A549 treated with CpdA at 1 μM for 4 hours (cell line): ENCODE measurements at places on chromosomes 1 and 21. TPM values are rescaled to one million over a fixed set of nuclear protein-coding genes. Genes with fewer than 3 reads are reported as not detected.

The TDRD5 gene
- 0.01 to 0.09 TPM (median 0.05 TPM) in 3 of 5 replicates, not detected in the others for total RNA-seq

The HENMT1 gene
- 4.0 to 6.0 TPM (median 4.8 TPM) in 5 replicates for total RNA-seq

The AMPD1 gene
- not detected in 5 replicates for total RNA-seq

The GPR161 gene
- 8.5 to 16.3 TPM (median 13.7 TPM) in 5 replicates for total RNA-seq

The CELA3A gene
- total RNA-seq: not detected in 5 replicates

The HMCN1 gene
- 0.04 to 0.17 TPM (median 0.09 TPM) in 5 replicates for total RNA-seq

The SLC19A1 gene
- 16.0 to 23.3 TPM (median 22.1 TPM) in 5 replicates for total RNA-seq

The AQP10 gene
- total RNA-seq: not detected in 5 replicates

The CDCA8 gene
- 46.9 to 52.0 TPM (median 48.3 TPM) in 5 replicates for total RNA-seq

The CD247 gene
- 0.19 to 0.38 TPM (median 0.29 TPM) in 3 of 5 replicates, not detected in the others for total RNA-seq

The HJV gene
- total RNA-seq: not detected in 5 replicates

The SNX7 gene
- total RNA-seq: 23.0 to 41.6 TPM (median 24.7 TPM) in 5 replicates

The IGSF9 gene
- 0.22 to 0.39 TPM (median 0.27 TPM) in 5 replicates for total RNA-seq

The SYNC gene
- total RNA-seq: 7.7 to 16.2 TPM (median 10.3 TPM) in 5 replicates

The ACKR1 gene
- not detected in 5 replicates for total RNA-seq

The BRDT gene
- total RNA-seq: not detected in 5 replicates

The CSMD2 gene
- 0.01 TPM in 1 of 5 replicates, not detected in the others for total RNA-seq

The ATP5PF gene
- 213 to 240 TPM (median 227 TPM) in 5 replicates for total RNA-seq

The GRHL3 gene
- total RNA-seq: 0.50 to 0.66 TPM (median 0.54 TPM) in 5 replicates

The SELENBP1 gene
- total RNA-seq: 5.0 to 7.4 TPM (median 5.6 TPM) in 5 replicates

The DIRAS3 gene
- total RNA-seq: 0.91 to 1.5 TPM (median 1.2 TPM) in 5 replicates

The MRPL24 gene
- 176 to 207 TPM (median 198 TPM) in 5 replicates for total RNA-seq

The CAPZB gene
- 227 to 236 TPM (median 230 TPM) in 5 replicates for total RNA-seq

The SMIM1 gene
- total RNA-seq: 0.47 to 1.9 TPM (median 1.2 TPM) in 4 of 5 replicates, not detected in the other

The APOBEC4 gene
- not detected in 5 replicates for total RNA-seq

The POLR3GL gene
- 9.0 to 11.0 TPM (median 9.6 TPM) in 5 replicates for total RNA-seq

The MRPL39 gene
- 34.6 to 37.8 TPM (median 36.4 TPM) in 5 replicates for total RNA-seq

The STRIP1 gene
- total RNA-seq: 11.2 to 14.5 TPM (median 13.2 TPM) in 5 replicates

The OR2M3 gene
- total RNA-seq: not detected in 5 replicates

The CD34 gene
- 0.01 TPM in 1 of 5 replicates, not detected in the others for total RNA-seq

The SPRR1A gene
- total RNA-seq: not detected in 5 replicates

The SPRR5 gene
- total RNA-seq: not detected in 5 replicates

The HRNR gene
- 0.01 TPM in 1 of 5 replicates, not detected in the others for total RNA-seq

The MIS18A gene
- 15.5 to 16.6 TPM (median 16.5 TPM) in 5 replicates for total RNA-seq

The TNFRSF1B gene
- 0.33 to 0.59 TPM (median 0.40 TPM) in 5 replicates for total RNA-seq

The DNASE2B gene
- total RNA-seq: not detected in 5 replicates

The CASQ2 gene
- not detected in 5 replicates for total RNA-seq

The ANGPTL3 gene
- total RNA-seq: not detected in 5 replicates

The SPTA1 gene
- not detected in 5 replicates for total RNA-seq

The FCRL5 gene
- total RNA-seq: not detected in 5 replicates

The CACNA1S gene
- total RNA-seq: 0.02 TPM in 1 of 5 replicates, not detected in the others

The DLGAP3 gene
- 0.09 to 0.34 TPM (median 0.27 TPM) in 5 replicates for total RNA-seq

The LDLRAD1 gene
- not detected in 5 replicates for total RNA-seq

The TP73 gene
- total RNA-seq: 0.36 to 0.62 TPM (median 0.49 TPM) in 5 replicates

The GJB3 gene
- 3.3 to 8.0 TPM (median 5.1 TPM) in 5 replicates for total RNA-seq

The RIPPLY3 gene
- total RNA-seq: 0.56 to 0.73 TPM (median 0.66 TPM) in 5 replicates

The PTPN22 gene
- total RNA-seq: not detected in 5 replicates

The PODN gene
- 0.02 TPM in 1 of 5 replicates, not detected in the others for total RNA-seq
